ENCODE measurements at places on chromosomes 4 and X.

DNA sequence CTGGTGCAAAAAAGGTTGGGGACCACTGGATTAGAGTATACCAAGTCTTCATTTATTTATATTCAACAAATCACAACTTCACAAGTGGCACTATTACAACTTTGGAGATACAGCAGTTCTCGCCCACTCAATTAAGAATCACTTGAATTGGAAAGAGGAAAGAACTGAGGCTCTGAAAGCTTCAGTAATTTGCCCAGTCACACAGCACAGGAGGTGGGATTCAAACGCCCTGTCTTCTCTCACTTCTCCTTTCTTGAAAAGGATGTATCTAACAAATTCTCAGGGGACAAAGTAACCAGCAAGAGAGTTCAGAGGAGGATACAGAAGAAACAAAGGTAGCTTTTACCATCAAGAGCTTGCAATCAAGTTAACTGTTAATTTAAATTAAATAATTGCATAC, 12.4 kb downstream of the SMIM14 start:
- no peak for DNase-seq

DNA sequence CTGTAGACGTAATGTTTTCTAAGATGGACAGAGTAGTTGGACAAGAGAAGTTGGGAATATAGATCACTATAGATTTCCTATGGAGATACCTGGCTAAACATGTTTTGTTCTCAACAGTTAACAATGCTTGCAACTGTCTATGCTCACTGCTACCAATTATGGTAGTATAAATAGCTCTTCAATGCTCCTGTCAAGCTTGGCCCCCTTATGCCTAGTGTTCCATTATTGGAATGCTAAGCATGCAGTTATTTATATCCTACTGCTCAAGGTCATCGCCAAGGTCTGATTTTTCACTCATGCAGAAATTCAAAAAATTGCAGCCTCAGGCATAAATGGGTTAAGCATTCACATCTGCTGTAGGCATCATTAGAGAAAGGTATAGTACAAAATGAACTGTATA, 519.0 kb downstream of the IL15 start:
- DNase-seq, result peak; percentile 8

DNA sequence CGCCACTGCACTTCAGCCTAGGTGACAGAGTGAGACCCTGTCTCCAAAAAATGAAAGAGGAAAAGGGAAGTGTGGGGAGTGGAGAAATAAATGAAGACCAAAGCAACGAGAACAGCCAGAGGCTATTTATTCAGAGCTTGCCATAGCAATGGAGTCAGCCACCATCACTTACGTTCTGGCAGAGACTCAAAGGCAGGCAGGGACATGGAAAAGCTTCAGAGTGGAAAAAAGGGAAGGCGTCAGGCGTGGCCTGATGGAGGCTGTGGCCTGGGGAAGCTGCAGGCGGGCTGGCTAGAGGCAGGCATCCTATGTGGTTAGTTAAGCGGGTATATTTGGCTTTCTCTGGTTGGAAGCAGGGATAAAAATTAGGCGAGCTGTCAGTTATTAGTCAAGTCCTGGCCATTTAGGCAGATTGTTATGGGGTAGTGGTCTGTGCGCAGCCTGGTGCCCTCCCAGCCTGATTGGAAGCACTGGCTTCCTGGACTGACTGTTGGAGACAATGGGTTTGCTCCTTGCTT, 73.3 kb downstream of the DCTD start:
- no peak for DNase-seq

DNA sequence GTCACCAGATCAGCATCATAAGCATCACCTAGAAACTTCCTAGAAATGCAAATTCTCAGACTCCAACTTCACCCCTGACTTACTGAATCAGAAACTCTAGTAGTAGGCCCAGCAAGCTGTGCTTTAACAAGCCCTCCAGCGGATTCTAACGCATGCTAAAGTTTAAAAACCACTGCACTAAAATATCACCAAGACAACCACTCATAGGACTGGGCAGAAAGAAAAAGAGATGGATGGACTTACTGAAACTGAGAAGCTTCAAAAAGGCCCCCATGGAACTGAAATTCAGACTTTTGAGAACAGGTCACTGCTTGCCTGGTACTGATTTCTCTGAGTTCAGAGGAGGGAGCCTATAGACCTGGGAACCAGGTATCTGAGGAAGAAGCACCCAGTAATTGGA, 40.1 kb downstream of the FAM241A start:
- no peak for DNase-seq

GRCh38 chr4:163958751-163959150, 464.3 kb downstream of the TMA16 start:
- DNase-seq, result no peak

GRCh38 chr4:48467442-48467841, 15.7 kb upstream of the SLC10A4 start:
- no peak for DNase-seq

- no peak for DNase-seq
Observed at GRCh38 chr4:97910005-97910404, 233.3 kb downstream of the STPG2 start.

- DNase-seq, result no peak
Observed at GRCh38 chr4:105751718-105752299, 43.2 kb downstream of the GSTCD start.

DNA sequence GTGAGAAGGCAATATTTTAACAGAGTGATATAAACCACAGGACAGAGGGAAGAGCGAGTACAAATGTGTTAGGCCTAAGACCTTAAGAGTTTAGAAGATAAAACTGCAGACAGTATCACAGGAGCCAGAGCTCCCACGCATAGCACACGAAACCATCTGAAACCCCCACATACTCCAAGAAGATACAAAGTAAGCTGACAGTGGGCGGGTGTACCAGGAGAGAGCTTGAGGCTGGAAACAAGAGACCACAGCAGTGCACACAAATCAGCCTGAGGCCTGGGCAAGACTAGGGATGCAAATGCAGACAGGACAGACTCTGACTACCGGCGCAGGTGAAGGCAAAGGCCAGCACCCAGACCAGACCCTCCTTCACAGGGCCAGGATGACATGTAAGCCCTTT, 54.1 kb upstream of the ARHGAP24 start:
- DNase-seq, result no peak

DNA sequence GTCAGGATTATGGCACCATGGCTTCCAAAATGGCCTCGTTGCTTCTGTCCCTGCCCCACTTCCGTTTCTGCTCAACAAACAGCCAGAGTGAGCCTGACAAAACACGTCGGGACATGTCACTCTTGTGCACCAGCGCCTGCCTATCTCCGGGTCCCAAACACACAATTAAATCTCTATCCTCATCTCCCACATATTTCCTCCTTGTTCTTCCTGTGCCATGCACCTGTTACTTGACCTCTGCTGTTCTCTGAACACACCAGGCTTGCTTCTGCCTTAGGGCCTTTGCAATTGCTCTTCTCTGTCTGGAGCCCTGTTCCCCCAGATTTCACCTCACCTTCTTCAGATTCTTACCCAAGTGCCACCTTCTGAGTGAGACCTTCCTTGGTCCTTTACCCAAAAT, 12.7 kb upstream of the CD38 start:
- DNase-seq, result no peak

GRCh38 chr4:20265726-20266125, 14.0 kb downstream of the SLIT2 start:
- DNase-seq, result peak; percentile 16

DNA sequence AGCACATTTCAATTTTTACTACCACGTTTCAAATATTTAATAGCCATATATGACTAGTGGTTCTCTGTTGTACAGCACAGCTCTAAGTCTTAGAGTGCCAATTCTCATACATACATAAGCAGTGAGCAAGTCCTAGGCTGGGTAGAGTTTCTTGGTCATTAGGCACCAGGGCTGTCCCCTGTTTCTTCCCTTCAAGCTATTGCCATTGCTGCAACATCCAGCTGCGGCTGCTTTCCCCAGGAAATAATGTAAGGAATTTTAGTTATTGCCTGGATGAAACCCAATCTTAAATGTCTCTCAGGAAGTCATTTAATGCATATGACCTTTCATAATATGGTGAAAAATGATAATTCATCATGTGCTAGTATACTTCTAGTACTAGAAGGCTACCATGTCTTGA, 74.1 kb upstream of the PPP3CA start:
- peak; percentile 64 for DNase-seq

Data from fibroblast of skin of right biceps (primary cell).